Ovary (tissue), 10 donors: ENCODE measurements at places on chromosomes 5 and 9.

GRCh38 chr5:101084353-101084752 is 181.3 kb upstream of the ST8SIA4 start:
- DNase-seq = no peak

DNA sequence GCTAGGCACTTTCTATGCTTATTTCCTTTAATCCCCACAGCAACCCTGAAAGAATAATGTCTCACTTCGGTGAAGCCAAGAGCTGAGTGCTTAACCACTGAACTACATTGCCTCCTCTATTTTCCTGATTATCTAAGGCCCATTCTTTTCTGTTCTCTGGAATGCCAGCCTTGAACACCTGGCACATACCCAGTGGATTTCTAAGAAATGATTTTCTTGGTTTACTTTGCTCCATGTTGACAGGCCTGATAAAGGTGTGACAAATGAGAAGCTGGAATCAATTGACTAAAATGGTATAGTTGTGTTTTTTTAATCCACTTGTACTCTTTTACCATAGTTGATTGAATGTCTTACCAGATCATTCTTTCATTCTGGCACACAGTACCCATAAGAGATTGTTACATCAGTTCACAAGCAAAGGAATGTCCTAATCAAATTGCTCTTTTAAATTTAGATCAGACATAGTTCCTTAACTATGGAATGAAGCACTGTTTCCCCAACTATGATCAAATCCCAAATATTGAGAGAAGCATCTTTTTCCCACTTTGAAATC is 9.0 kb upstream of the ENC1 start:
- no peak for DNase-seq

DNA sequence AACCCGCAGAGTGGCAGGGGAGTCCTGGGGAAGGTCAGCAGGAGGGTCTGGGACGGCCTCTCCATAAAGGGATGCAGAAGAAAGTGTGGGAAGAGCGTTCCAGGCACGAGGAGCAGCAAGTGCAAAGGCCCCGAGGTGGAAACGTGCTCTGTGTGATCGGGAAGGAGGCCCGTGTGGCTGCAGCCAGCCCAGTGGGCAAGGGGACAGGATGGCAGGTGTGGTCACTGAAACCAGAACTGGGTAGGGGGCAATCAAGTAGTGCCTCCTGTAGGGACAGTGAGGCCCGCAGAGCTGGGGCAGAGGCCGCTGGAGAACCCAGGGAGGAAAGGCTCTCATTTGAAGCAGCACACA is 16.3 kb upstream of the LAMC3 start:
- DNase-seq = no peak

GRCh38 chr5:13658761-13659160 is 285.7 kb downstream of the DNAH5 start:
- no peak for DNase-seq

- peak; percentile 35 for DNase-seq
Measured at GRCh38 chr9:93452710-93453046, 703 bp downstream of the FAM120AOS start.

DNA sequence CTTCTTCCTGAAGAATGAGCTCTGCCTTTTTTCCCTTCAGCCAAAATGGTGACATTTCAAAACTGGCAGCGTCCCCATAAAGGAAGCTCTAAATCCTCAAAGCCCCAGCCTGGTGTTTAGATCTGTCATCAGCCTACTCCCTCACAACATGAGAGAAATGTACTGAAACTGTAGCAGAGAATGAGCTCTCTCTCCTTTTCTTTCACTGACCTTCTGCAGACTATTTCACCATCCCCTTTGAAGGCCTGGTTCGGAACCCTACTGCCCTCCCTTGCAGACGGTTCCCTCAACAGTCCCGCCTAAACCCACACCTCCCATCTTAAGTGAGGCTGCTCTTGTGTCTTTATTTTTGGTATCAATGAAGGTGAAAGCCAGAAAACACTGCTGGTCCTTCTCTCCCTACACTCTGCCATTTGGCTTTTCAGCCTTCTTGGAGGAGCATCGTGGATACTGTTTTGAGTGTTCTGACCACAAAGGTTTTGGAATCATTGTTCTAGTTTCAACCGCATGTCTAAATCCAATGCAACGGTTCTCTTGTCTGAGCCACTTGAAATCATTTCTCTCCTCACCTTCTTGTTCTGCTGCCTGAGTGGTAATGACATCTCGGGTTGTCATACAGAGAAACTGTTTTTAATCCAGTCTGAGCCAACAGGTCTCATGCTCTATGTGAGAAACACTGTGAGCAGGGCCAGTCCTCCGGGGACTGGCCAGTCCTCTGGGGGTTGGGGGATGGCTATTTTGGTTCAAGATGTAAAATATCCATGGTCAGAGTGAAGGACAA is 39.0 kb downstream of the ITK start:
- no peak for DNase-seq

- DNase-seq = no peak
Measured at GRCh38 chr9:133253268-133253667, 21.7 kb downstream of the ABO start.

DNA sequence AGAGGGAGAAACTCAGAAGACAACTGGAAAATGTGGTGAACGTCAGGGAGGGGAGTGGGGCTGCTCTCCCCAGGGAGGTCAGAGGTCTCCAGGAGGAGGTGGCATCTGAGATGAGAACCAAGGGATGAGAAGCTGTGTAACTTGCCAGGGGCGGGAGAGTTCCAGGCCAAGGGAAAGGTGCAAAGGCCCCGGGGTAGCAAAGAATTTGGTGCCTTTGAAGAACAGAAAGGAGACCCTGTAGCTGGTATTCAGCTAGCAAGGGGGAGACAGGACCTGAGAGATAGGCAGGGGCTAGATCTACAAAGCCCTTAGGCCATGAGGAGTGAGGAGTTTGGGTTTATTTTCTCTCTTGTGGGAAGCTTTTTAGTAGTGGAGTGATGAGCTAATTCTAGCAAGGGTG is 3.3 kb downstream of the DNM1 start:
- DNase-seq = no peak

GRCh38 chr5:39478863-39479262 is 54.1 kb upstream of the DAB2 start:
- no peak for DNase-seq

- no peak for DNase-seq
Measured at GRCh38 chr5:147055089-147055826, 176.7 kb upstream of the PPP2R2B start.

DNA sequence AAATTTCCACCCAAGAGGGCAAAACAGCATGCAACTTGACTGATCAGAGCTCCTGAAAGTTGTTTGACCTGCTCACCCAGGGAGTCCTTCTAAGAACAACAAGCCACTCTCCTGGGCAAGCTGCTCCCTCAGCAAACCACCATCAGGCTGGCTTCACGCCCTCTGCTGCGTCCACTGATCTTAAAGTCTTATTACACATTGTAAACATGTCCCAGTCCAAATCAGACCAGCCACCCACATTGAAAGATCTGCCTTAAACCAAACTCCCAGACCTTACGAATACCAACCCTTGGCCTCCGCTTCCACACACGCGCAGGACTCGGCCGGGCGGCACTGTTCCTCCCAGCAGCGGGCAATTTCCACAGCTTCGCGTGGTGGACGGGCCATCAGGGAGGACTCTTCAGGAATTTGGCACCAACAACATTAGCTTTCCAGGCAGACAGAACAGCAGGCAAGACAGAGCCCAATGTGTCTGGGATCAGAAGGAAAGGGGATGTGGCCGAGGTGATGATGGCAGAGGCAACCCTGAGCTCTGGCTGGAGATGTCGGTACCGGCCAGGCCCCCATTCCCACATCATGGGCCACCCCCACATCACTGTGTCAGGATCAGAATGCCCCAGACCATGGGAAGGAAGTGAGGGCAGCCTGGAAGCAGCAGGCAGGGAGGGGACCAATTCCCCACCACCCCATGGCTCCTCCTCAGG is 56.8 kb downstream of the SEMA4D start:
- DNase-seq = no peak

- no peak for DNase-seq
Measured at GRCh38 chr5:88840495-88840894, 42.5 kb downstream of the MEF2C start.

GRCh38 chr5:181042722-181043121 is 2.7 kb downstream of the BTNL9 start:
- DNase-seq = no peak

DNA sequence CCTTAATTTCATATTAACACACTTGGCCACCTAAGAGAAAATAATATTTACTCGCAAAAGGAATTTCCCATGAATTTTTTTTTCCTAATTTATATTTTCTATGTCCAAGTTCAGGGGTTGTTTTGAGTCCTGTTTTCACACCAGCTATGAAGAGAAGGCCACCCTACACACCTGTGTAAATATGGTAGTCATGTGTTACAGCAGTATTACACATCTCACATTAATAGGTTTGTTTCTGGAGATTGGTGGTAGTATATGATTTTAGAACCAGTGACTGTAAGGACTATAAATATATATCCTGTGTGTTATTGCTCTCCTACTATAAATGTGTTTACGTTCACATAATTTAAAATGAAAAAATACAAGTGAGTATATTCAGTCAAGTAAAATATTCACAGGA is 147.5 kb downstream of the PAM start:
- no peak for DNase-seq

- DNase-seq = no peak
Measured at GRCh38 chr5:34930462-34930844, 1.1 kb downstream of the DNAJC21 start.

- no peak for DNase-seq
Measured at GRCh38 chr9:119273325-119273904, 95.8 kb downstream of the BRINP1 start.

- DNase-seq = no peak
Measured at GRCh38 chr9:95092262-95093072, 225.0 kb downstream of the FANCC start.

- no peak for DNase-seq
Measured at GRCh38 chr5:172058088-172058487, 51.6 kb upstream of the FBXW11 start.

DNA sequence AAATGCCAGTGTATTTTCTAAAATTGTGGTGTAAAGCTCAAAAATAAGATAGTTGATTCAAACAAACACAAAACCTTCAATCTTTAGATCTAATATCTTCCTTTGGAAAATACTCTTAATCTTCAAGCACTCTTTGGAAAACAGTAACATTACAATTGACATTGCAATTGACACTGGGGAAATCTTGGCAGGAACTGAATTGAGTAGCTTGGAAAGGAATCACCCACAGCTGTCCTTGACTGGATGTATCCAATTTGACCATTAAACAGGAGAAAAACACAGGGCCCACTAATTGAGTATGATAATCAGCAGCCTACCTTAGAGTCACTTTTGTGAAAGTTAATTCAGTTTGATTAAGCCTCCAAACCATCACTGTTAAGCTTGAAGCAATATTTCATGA is 776.7 kb downstream of the DTWD2 start:
- DNase-seq = no peak

DNA sequence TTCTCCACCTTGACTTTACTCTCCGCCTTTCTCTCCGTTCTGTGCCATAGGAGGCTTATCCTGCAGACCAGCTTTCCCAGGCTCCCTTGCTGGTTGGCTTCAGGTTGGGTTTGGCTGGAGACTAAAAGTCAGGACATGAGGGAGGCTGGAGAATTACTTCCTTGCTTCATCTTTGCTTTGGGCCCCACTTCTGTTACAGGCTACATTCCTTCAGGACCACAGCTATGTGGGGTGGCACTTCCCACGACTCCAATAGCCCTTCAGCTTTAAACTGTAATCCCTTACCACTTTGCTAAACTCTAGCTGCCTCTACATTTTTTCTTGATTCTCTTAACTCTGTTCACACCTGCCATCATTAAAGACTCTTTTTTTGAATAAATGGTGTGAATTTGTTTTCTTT is 186.7 kb upstream of the NR4A3 start:
- no peak for DNase-seq

DNA sequence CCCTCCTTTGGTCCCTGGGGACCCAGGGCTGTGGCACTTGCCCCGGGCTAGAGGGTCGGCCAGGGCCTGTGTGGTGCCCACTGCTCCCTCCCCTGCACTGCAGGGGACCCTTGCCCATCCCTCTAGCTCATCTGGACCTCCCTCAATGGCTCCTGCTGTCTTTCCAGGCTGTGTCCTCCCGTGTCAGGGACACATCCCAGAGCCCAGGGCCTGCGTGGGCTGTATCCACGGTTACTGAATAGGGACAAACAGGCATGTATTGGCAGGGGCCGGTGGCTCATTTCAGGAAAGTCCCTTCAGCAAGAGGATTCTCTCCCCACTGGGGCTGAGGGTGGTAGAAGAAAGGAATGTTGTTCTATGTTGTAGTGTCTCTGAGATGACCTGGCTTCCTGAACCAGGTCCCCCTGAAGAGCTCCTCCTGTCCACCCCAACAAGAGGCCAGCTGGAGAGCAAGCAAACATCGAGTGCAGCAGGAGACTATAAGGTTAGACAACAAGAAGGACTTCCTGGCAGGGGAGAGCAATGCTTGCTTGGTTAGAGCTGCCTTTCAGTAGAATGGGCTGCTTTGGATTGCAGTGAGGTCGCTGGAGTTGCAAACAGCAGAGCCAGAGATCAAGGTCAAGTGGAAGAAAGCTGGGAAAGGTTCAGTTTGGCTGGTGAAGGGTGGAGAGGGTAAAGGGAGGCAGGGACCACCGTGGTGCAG is 1.0 kb upstream of the CRB2 start:
- no peak for DNase-seq

DNA sequence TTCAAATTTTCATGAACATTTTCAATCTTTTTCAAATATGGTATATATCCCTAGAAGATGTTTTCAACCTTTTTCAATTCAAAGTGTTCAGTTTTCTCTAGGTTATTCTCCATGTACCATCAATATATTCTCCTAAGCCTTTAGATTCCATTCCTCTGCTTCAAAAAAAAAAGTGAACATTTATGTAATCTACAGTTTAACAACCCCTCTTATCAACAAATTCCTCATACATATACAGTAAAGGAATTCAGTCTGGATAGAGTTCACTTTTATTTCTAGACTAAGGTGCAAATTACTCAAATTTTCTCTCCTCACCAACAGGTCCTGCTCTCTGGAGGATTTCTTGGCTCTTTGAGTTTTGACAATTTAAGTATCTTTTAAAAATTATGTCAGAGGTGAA is 150.0 kb downstream of the ARL15 start:
- no peak for DNase-seq

GRCh38 chr5:150593593-150593992 is 46.9 kb upstream of the SYNPO start:
- DNase-seq = no peak

DNA sequence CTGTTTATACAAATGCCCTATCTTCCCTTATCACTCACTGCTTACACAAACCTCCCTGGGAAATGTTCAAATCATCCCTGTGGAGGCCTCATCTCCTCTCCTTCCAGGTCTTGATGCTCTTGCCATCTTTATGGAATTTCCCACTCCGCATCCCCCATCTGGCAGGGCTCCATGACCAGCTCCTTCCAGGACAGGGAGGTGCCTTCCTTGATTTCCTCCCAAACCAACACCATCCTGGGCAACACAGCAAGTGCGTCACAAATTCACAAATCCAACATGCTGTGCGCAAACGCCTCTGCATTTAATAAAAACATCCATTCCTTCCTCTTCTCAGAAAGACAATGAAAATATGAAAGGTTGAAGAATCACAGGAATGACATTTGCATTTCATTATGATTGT is 51.7 kb downstream of the EPB41L4A start:
- peak; percentile 19 for DNase-seq

- no peak for DNase-seq
Measured at GRCh38 chr5:173527671-173528070, 88.8 kb downstream of the BOD1 start.
